ENCODE measurements at places on chromosomes 3 and 15. TPM values are rescaled to one million over a fixed set of nuclear protein-coding genes. Genes with fewer than 3 reads are reported as not detected.
A peak's percentile ranks its signal among the peaks of the same experiment; 100 is the strongest.

DNA sequence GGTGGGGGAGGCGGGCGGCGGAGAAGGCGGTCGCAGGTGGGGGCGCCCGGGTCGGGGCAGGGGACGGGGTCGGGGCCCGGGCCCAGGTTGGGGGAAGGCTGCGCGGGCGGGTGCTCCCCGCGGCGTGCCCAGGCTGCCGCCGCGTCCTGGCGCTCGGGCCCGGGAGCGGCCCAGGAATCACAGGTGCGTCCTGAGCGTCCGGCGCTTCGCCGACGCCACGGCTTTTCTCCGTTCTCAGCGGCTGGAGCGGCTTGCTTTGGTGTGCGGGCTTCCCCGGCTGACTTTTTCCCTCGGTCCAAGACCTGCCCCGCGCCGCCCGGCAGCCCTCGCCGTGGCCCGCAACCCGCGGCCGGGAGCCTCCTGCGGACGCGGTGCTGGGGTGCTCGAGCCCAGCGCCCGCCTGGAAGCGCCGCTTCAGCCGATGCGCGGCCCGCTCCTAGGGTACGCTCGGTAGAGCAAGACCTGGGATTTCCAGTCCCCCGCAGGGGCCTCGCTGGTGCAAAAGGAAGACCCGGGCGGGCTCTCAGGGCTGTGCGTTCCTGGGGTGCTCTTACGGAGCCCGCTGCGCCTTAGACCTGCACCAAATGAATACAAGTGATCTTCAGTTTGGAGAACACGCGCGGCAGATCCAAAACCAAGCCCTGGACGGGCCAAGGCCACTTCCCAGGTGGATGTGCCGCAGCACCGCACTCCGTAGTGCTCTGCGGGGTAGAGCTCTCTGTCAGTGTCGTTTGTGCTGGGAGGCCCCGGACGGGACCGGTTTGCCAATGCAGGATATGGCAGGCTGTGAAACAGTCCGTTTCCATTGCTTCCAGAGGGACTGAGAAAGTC, 639 bp downstream of the NIPA1 start:
- H3K36me3 ChIP-seq, result peaks cover 2% of the 10 kb centered on the region
- no peaks in the 10 kb centered on the region for H3K27me3 ChIP-seq
- peak overlapping the region; percentile 89 for H3K4me3 ChIP-seq
- no peak for DNase-seq

DNA sequence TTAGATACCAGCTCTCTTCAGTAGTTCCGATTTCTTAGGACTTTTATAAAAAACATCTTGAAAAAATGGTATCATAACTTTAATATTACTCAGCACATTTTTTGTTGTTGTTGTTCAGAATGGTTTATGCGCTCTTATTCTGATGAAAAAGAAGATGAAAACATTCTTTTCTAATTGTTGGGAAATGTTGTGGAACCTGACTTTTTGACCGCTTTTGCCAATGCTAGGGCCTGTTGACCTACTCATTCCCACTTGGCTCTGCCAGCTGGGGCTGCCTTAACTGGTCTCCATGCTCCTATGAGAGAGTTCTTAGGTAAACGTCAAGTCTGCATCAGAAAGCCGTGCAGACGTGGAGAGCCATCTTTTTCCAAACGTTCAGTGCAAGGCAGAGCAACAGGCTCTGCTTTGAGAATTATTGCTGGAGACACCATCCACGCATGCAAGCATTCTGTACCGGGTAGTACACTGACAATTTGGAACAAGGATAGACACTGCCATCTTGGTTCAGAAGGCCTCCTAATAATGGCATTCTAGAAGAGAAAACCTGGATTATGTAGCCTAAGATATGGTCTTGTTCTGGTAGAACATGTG, 176.8 kb downstream of the GHSR start:
- DNase-seq, result no peak
- H3K4me3 ChIP-seq, result no peak overlapping the region
- no peak overlapping the region for H3K27ac ChIP-seq
- peaks cover 11% of the 10 kb centered on the region for H3K4me1 ChIP-seq

GRCh38 chr3:152457500-152458375, 189.0 kb downstream of the MBNL1 start:
- peaks cover 15% of the 10 kb centered on the region for H3K4me1 ChIP-seq
- peak overlapping the region; percentile 75 for H3K27ac ChIP-seq
- H3K4me3 ChIP-seq, result no peak overlapping the region
- DNase-seq, result no peak
- H3K36me3 ChIP-seq, result peaks cover 4% of the 10 kb centered on the region
- no peaks in the 10 kb centered on the region for H3K27me3 ChIP-seq

DNA sequence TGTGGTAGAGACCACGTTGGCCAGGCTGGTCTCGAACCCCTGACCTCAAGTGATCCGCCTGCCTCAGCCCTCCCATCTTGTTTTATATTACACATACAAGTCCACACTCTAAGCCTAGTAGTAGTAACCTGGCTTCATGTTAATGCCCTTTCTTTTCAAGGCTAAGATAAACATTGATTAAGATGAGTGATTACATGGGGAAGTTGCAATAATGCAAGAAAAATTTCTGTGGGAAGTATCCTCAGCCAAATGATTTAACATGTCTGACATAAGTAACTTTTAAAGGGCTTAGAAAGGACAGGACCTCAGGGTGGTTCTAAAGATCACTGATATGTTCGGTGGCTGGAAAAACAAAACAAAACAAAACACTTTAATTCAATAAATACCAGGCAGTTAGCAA, 72.1 kb downstream of the SFMBT1 start:
- H3K27ac ChIP-seq, result peak overlapping the region; percentile 8
- peaks cover 27% of the 10 kb centered on the region for H3K4me1 ChIP-seq
- DNase-seq, result no peak
- no peaks in the 10 kb centered on the region for H3K36me3 ChIP-seq
- H3K27me3 ChIP-seq, result no peaks in the 10 kb centered on the region
- no peak overlapping the region for H3K4me3 ChIP-seq

DNA sequence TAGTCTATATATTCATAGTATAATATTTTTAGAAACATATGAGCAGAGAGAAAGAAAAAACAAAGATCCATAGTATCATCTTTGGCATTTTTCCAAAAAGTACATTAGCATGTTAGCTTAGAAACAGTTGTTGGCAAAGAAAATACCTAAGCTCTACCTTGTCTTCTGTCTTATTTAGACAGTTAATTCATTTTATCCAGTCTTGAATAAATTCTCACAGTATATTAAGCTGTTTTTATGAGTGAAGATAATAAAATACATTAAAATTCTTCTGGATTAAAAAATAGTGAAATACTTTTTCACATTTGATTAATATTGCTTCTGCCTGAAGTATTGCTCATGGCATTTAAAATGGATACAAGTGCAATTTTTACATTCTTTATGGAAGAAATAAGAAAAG, 145.2 kb downstream of the ZIC1 start:
- H3K36me3 ChIP-seq, result no peaks in the 10 kb centered on the region
- H3K4me3 ChIP-seq, result no peak overlapping the region
- H3K4me1 ChIP-seq, result no peaks in the 10 kb centered on the region
- DNase-seq, result no peak

DNA sequence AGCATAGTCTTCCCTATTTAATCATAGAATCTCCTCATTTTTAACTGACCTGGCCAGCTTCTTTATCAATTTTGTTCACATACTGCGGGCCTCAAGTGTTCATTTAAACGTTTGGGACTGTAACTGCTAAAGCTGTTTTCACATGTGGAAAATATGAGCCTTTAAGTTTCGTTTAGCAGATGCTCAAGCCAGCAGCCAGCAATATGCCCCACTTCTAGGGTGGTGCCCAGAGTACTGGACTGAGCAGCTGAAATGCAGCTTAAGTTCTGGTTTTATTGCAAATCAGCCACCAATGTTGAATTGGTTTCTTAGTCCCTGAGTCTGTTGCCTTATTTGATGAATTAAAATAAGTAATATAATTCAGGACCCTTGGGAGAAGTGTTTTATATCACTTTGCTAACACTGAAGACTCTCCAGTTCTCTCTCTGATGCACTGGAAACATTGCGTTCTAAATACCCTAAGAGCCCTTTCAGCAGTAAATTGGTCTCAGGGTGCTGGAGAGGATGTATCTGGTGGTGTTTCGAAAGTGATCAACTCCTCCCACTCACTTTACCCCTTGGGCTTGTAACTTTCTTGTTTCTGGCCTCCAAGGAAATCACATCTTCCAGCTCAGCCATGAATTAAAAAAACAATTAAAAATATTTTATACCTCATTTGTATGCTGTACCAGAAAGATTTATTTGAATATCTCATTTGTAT, 61.7 kb downstream of the B3GALNT1 start:
- no peak for DNase-seq
- no peak overlapping the region for H3K27ac ChIP-seq
- peaks cover 4% of the 10 kb centered on the region for H3K36me3 ChIP-seq
- no peaks in the 10 kb centered on the region for H3K4me1 ChIP-seq
- no peaks in the 10 kb centered on the region for H3K27me3 ChIP-seq

Gene CCR2
- 12.4 TPM for total RNA-seq

Data from T-helper 17 cell (primary cell).